DMS79 (cell line): ENCODE measurements at places on chromosomes 3 and 15.

GRCh38 chr3:149990423-149990948 is 19.8 kb upstream of the PFN2 start:
- DNase-seq, result no peak

GRCh38 chr3:50320853-50321335 is 1.7 kb downstream of the HYAL2 start:
- no peak for DNase-seq

DNA sequence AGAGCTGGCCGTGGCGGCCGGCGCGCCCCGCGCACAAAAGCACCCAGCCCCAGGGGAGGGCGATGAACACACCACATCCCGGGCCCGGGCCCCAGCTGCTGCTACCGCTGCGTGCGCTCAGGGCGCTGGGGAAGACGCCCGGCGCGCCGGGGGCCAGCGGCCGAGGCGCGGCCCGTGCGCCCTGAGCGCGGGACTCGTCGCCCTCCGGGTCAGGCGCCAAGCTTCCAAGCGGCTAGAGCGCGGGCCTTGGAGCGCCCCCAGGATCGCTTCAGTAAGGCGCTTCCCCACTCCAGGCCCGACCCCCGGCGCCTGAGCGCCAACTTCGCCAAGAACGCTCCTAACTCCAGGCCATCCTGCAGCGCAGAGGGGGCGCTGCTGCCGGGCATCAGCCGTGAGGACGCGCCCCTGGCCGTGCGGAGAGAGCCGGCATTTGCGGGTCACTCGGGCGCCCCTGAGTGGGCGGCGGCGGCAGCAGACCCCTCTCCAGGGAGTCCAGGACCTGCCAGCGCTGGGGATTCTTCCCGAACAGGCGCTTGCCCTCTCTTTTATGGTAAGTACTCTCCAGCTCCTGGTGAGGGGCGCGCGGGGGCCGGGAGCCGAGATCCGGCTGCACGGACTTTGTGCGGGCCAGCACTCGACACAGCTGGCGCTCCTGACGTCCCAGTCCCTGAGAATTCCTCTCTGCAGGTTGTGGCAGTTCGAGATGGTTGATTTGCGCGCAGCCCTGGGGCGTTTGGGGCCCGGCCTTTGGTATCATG is 475 bp downstream of the SPSB4 start:
- DNase-seq, result no peak

DNA sequence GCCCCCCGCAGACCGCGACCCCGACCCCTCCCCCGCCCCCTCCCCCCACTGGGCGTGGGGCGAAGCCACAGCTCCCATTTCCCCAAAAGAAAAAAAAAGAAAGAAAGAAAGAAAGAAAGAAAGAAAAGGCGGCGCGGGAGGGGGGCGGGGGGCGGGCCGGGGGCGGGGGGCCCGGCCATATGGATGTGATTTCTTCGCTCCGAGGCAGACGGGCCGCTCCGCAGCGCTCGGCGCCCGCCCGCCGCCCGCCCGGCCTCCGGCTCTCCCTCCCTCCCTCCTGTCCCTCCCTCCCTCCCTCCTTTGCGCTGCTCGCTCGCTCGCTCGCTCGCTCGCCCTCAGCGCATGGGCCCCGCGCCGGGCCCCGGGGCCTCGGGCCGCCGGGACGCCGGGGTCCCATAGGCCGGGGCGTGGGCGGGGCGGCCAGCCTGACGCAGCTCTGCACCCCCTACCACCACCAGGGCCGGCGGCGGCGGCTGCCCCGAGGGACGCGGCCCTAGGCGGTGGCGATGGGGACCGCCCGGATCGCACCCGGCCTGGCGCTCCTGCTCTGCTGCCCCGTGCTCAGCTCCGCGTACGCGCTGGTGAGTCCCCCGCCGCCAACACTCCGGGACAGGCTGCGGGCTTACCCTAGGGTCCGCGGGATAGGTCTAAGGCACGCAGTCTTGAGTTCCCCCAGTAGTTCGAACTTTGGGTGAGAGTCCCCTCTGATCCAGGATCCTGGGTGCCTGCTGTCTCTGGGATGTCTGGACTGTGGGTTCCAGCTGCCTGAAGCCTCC is 5.7 kb downstream of the PTH1R start:
- no peak for DNase-seq

DNA sequence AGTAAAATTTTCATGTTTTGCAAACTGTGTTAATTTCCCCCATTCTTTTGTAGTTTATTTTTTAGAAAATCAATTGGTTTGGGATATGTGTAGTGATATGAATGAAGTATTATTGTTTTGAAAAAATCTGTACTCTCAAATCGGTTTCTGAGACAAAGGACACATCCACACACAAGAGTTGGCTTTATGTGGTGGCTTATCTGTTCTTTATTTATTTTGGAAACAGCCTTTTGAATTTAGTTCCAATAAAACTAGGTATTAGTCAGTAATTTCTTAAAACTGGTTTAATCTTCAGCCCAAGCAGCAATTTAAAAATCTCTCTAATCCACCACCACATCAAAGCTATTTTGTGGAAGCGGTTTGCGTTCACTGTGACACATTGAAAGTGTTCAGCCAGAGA is 741.5 kb upstream of the GRM7 start:
- no peak for DNase-seq

DNA sequence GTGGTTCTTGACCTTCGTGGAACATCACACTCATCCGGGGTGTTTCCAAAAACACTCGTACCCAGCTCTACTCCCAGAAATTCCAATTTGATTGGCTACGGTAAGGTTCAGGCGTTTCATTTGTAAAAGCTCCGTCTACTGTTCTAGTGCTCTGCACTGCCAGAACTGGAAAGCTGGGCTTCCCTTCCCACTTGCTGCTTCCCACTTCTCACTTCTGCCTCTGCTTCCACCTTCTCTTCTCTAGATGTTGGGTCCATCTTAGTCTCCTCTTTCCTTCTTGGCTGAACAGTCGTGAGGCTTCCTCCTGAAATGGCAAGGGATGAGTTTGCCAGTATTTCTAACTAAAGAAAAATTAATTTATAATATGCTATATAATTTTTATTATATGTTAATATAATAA is 29.8 kb upstream of the RHCG start:
- DNase-seq, result no peak

- peak; percentile 100 for DNase-seq
These were observed 554 bp upstream of the GSK3B start for GRCh38 chr3:120094776-120095225.

- DNase-seq, result no peak
These were observed 222.2 kb upstream of the ARPP21 start for GRCh38 chr3:35417080-35417479.

DNA sequence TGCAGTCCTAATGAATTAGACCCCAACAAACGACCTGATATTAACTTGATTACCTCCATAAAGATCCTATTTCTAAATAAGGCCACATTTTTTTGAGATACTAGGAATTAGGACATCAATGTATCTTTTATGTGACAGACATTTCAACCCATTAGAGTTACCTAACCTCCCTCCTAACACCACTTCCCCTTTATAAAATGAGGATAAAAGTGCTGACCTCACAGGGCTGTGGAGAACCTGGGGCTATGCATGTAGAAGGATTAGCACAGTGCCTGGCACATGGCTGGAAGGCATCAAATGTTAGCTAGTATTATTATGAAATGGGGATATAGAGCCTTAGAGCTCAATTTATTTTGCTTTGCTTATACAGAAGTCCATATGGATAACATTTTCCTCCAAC is 53.5 kb upstream of the LRRN1 start:
- no peak for DNase-seq

- DNase-seq, result no peak
These were observed 7.7 kb downstream of the RASL12 start for GRCh38 chr15:65059931-65060596.

DNA sequence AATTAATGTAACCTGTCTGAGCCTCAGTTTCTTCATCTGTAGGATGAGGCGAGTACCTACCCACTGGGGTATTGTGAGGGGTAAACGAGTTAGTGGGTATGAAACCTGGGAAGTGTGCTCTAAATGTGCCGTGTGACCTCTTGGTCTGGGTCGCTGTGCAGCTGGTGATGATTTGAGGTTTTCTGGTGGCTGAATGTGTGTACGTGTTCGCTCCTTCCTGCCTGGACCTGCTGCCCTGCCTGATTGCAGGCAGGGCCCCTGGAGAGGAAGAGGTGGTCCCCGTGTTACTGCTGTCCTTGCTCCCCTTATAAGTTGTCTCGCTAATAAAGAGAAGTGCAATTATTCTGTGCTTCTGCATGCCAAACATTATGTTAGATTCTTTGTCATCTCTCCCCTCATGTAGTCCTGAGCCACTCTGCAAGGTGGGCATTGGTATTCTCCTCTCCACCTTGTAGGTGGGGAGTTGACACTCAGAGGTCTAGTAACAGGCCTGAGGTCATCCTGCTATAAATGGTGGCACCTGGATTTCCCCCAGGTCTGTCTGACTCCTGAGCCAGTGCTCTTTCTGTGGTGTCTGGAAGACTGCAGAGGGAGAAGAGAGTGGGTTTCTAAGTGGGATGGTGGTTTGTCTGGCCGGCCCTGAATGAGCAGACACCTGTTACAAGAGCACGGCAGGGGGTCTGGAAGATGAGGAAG is 15.7 kb downstream of the PDIA5 start:
- DNase-seq, result no peak
